Hematopoietic multipotent progenitor cell treated with erythropoietin and hydrocortisone succinate and interleukin-3 and kit ligand, for 6 days (in vitro differentiated cells): ENCODE measurements at places on chromosomes 5 and 9.
A peak's percentile ranks its signal among the peaks of the same experiment; 100 is the strongest.

GRCh38 chr5:151902215-151902614, 22.4 kb downstream of the GLRA1 start:
- no peak for DNase-seq

DNA sequence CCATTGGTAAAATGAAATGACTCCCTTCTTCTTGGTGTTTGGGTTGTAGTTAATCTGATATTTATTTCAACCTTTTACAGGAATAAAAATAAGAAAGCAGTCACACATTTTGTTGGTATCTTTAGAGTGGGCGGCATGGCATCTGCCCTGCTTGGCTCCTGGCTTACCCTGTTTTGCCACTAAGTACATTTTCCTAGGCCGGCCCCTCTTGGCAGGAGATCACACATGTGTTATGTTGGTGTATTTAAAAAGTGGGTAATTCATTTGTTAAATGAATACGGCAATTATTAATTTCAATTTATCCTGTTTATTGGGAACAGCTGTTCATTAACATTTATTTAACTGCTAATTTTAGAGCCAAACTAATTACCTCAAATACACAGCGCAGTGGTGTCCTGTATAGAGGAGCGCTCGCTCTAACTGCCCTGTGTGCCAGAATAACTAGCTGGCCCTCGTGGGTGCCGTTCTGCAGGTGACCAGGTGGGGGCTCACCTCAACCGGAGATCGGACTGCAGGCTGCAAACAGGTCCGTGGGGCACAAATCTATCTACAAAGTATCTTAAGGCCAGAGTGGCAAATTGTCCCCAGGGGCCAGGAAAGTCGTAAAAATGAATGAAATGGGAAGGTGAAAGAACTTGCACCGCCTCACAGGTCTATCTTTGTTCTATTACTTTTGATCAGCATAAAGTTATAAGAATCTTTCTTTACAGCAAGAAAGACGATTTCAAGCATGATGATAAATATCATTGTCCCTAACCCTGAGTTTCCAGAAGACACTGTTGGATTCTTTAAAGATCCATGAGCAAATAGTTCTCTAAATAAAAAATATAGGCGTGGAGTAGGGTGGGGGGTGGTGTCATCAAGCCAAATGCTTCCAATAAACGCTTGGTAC, 26.2 kb upstream of the GPR151 start:
- DNase-seq, result peak; percentile 80

GRCh38 chr5:67487862-67488261, 291.3 kb upstream of the CD180 start:
- no peak for DNase-seq

- DNase-seq, result peak; percentile 83
These were observed 10.7 kb downstream of the MARCHF6 start for GRCh38 chr5:10364186-10364689.

DNA sequence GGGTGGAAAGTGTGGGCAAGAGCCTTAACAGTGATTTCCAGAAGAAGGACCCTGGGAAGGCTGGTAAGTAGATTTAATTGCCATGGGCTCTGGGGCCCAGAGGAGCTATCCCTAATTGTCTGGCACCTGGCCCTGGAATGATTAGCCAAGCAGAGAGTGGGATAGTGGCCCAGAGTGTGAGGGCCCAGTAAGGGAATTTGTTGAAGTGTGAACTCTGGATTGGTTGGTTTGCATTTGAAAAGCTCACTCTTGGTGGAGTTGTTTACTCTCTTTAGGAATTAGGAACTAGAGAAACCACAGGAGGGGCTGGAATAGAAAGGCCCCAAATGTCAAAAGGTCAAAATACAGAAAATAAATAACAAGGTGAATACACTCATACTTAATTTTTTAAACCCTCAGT, 207.1 kb downstream of the GABRG2 start:
- DNase-seq, result no peak
